H1 (cell line): ENCODE measurements at places on chromosomes 11 and 22.

- no peaks in the 10 kb centered on the region for H3K4me1 ChIP-seq
- H3K27ac ChIP-seq, result no peak overlapping the region
- no peak for DNase-seq
- no peaks in the 10 kb centered on the region for H3K36me3 ChIP-seq
These were observed 7.6 kb downstream of the OR56A1 start for GRCh38 chr11:6022956-6023355.

DNA sequence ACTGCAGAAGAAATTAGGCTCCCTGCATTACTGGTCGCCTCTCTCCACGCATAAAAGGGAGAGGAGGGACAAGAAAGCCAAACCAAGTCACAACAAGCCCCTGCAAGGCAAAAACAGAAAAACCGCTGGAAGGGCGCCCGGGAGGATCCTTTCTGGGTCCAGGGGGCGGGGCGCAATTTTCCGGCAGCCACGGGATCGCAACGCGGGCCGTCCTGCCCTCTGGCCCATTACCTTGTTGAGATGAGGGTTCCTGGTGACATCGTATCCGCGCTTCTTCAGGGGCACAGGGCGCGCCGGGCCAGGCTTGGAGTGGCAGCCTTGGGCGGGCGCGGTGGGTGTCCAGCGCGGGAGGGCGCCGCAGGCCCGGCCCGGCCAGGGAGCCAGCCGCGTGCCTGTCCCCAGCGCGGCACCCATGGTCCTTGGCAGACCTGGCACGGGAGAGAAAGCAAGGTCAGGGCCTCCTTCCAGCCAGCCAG lies 847 bp downstream of the ME3 start:
- peaks cover 26% of the 10 kb centered on the region for H3K27me3 ChIP-seq
- H3K4me1 ChIP-seq, result no peaks in the 10 kb centered on the region
- no peak overlapping the region for H3K27ac ChIP-seq
- peak; percentile 66 for DNase-seq

GRCh38 chr22:35539910-35540594 lies 579 bp upstream of the RASD2 start:
- H3K27ac ChIP-seq, result no peak overlapping the region
- H3K36me3 ChIP-seq, result no peaks in the 10 kb centered on the region
- H3K4me3 ChIP-seq, result peak overlapping the region; percentile 48
- H3K27me3 ChIP-seq, result no peaks in the 10 kb centered on the region

GRCh38 chr11:40241524-40242051 lies 1217.9 kb downstream of the LRRC4C start:
- no peaks in the 10 kb centered on the region for H3K27me3 ChIP-seq
- no peaks in the 10 kb centered on the region for H3K36me3 ChIP-seq
- no peak overlapping the region for H3K27ac ChIP-seq
- DNase-seq, result no peak
- no peaks in the 10 kb centered on the region for H3K4me1 ChIP-seq

GRCh38 chr11:10474551-10474950 lies 19.5 kb downstream of the AMPD3 start:
- no peaks in the 10 kb centered on the region for H3K27me3 ChIP-seq
- H3K36me3 ChIP-seq, result no peaks in the 10 kb centered on the region

DNA sequence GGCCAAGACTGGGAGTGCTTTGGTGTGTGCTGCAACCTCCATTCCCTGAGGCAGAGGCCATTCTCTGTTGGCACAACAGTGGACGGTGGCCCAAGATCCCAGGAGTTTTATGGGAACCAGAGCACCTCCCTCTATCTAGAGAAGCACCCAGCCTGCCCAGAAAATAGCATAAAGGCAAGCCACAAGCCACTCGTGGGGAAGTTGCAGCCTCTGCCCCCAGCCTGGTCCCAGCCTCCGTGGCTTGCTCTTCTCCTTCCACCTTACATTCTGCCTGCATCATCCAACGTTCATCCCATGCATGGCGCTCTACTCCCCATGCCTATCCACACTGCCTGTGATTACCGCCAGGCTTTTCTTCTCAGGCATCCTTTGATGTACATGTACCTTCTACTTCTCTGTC lies 15.8 kb downstream of the IL17RA start:
- no peak overlapping the region for H3K27ac ChIP-seq
- no peak for DNase-seq
- no peak overlapping the region for H3K4me3 ChIP-seq
- no peaks in the 10 kb centered on the region for H3K27me3 ChIP-seq
- H3K36me3 ChIP-seq, result no peaks in the 10 kb centered on the region

GRCh38 chr22:35230839-35231584 lies 26.3 kb upstream of the HMGXB4 start:
- no peaks in the 10 kb centered on the region for H3K36me3 ChIP-seq
- peaks cover 2% of the 10 kb centered on the region; the same call in 1 of the 2 replicates for H3K4me1 ChIP-seq
- DNase-seq, result no peak
- H3K4me3 ChIP-seq, result no peak overlapping the region

GRCh38 chr11:62593434-62594044 lies 2.2 kb upstream of the TUT1 start:
- H3K4me3 ChIP-seq, result no peak overlapping the region
- no peaks in the 10 kb centered on the region for H3K27me3 ChIP-seq
- H3K27ac ChIP-seq, result no peak overlapping the region
- H3K36me3 ChIP-seq, result peaks cover 36% of the 10 kb centered on the region
- peak; percentile 88 for DNase-seq

GRCh38 chr22:20244691-20245576 lies 23.2 kb downstream of the RTN4R start:
- DNase-seq, result no peak
- H3K4me3 ChIP-seq, result no peak overlapping the region
- no peaks in the 10 kb centered on the region for H3K36me3 ChIP-seq
- no peaks in the 10 kb centered on the region for H3K27me3 ChIP-seq
- peaks cover 49% of the 10 kb centered on the region for H3K4me1 ChIP-seq

DNA sequence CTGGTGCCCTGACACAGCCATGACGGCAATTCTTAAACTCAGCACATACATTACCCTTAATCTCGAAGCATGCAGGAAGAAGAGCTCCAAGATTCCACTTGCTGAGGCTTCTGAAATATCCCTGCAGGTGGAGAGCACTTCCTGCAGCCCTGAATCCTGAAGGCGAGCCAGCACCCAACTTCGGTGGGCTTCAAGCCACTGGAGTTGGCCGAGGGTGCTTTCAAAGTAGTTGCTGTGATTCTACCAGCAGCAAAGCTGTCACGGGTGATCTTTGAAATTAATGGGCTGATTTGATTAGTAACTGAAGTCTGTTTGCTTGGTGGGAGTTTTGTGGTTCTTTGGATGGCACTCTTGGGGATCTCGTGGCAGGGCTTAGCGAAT lies 9.0 kb upstream of the FTH1 start:
- peaks cover 16% of the 10 kb centered on the region for H3K4me1 ChIP-seq
- no peak overlapping the region for H3K27ac ChIP-seq
- H3K4me3 ChIP-seq, result no peak overlapping the region
- H3K27me3 ChIP-seq, result peaks cover 9% of the 10 kb centered on the region; the same call in 1 of the 2 replicates

- H3K36me3 ChIP-seq, result no peaks in the 10 kb centered on the region
- H3K4me1 ChIP-seq, result no peaks in the 10 kb centered on the region
- H3K27ac ChIP-seq, result no peak overlapping the region
- H3K4me3 ChIP-seq, result no peak overlapping the region
These were observed 6.1 kb downstream of the RHOD start for GRCh38 chr11:67062526-67063373.

GRCh38 chr11:72377596-72377995 lies 56.7 kb downstream of the CLPB start:
- H3K4me3 ChIP-seq, result no peak overlapping the region
- no peak overlapping the region for H3K27ac ChIP-seq
- H3K27me3 ChIP-seq, result no peaks in the 10 kb centered on the region

DNA sequence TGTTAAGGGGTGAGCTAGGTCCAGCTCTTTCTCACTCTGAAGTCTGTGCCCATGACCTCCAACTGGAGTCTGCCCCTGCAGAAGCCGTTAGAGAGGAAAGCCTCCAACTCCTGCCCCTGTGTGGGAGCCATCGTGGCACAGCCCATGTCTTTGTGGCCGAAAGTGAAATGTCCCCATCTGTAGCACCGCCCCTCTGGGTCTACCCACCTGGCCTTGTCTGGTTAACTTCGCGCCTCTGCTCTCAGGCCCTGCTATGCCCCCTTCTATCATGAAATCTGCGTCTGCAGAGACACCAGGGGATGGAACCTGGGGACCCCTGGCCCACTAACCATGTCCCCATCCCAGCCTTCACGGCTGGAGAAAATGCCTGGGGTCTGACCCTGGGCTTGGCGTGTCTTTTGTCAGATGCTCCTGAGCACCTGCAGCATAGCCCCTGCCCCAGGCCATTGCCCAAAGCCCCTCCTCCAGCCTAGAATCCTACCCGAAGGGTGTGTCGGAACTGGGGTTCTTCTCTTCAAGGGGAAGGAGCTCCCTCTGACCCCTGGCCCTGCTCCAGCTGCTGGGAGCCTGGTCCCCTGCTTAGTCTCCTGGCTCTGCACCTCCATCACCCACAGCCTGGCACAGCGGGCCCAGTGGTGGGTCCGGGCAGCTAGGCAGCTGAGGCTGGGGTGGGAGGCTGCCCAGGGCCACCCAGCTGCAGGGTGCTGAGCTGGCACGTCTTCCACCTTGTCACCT lies 35.8 kb upstream of the HMOX1 start:
- H3K27ac ChIP-seq, result no peak overlapping the region
- DNase-seq, result no peak
- H3K36me3 ChIP-seq, result no peaks in the 10 kb centered on the region; the same call in 1 of the 2 replicates
- no peaks in the 10 kb centered on the region for H3K27me3 ChIP-seq
- H3K4me1 ChIP-seq, result no peaks in the 10 kb centered on the region

DNA sequence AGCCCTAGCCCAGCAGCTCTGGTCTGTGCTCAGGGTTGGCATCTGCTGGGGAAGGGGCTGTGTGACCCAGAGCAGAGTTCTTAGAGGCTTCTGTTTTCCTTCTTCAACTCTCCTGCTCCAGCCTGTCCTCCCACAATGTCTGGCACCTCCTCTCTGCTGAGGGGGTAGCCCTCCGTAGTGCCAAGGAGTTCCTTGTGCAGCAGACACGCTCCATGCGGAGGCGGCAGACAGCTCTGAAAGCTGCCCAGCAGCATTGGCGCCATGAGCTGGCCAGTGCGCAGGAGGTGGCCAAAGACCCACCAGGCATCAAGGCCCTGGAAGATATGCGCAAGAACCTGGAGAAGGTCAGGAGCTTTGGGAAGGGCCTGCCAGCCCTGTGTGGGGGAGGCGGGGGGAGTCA lies 69.3 kb downstream of the CEP164 start:
- peaks cover 38% of the 10 kb centered on the region for H3K36me3 ChIP-seq
- no peak overlapping the region for H3K27ac ChIP-seq
- no peak for DNase-seq
- H3K4me1 ChIP-seq, result no peaks in the 10 kb centered on the region
- H3K4me3 ChIP-seq, result no peak overlapping the region

- no peak overlapping the region for H3K4me3 ChIP-seq
- DNase-seq, result peak; percentile 39
- H3K36me3 ChIP-seq, result no peaks in the 10 kb centered on the region
- H3K27me3 ChIP-seq, result peaks cover 10% of the 10 kb centered on the region
- peaks cover 4% of the 10 kb centered on the region; the same call in 1 of the 2 replicates for H3K4me1 ChIP-seq
- H3K27ac ChIP-seq, result no peak overlapping the region
These were observed 4.7 kb downstream of the RIBC2 start for GRCh38 chr22:45418056-45418769.

GRCh38 chr11:20046416-20046815 lies 113.9 kb downstream of the DBX1 start:
- no peak overlapping the region for H3K4me3 ChIP-seq
- H3K4me1 ChIP-seq, result peaks cover 28% of the 10 kb centered on the region
- no peak for DNase-seq
- H3K27ac ChIP-seq, result no peak overlapping the region
- peaks cover 30% of the 10 kb centered on the region for H3K36me3 ChIP-seq

DNA sequence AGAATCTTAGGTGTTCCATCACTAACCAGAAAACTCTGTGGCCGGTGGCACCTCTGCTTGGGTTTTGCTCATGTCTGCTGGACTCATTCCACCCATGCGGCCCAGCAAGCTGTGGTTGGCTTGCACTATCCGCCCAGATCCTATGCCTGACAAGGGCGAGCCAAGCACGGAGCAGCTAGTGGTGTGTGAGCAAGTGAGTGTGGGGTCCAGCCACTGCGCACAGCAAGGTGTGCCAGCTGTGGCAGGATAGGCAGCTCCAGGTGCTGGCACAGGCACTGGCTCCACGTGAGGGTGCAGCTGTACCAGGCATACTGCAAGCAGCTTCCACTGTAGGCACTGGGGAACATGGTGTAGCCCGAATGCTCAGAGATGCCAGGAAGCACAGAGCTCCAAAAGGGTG lies 813.7 kb upstream of the CNTN5 start:
- no peaks in the 10 kb centered on the region for H3K27me3 ChIP-seq
- H3K27ac ChIP-seq, result no peak overlapping the region
- no peaks in the 10 kb centered on the region for H3K36me3 ChIP-seq
- no peak for DNase-seq

- no peaks in the 10 kb centered on the region for H3K27me3 ChIP-seq
- no peak overlapping the region for H3K4me3 ChIP-seq
- H3K36me3 ChIP-seq, result peaks cover 67% of the 10 kb centered on the region
- no peak overlapping the region for H3K27ac ChIP-seq
- H3K4me1 ChIP-seq, result no peaks in the 10 kb centered on the region
- no peak for DNase-seq
These were observed 15.5 kb downstream of the DGCR8 start for GRCh38 chr22:20095521-20095920.

DNA sequence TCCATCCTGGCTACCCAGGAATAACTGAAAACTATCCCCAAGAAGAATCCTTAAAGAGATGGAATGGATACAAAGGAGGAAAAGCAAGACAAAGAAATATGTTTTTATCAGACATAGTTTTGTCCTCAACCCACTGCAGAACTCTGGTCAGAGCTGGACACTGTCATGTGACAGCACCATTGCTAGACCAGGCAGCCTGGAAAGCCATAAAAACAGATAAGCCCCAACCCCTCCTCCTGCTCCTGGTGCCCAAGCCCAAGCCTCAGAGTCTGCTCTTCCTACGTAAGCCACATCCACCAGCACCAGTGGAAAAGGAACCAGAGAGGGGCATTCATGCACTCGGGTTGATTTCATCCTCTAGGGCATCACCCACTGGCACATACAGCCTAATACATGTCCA lies 116.9 kb downstream of the TRIM29 start:
- H3K4me1 ChIP-seq, result peaks cover 22% of the 10 kb centered on the region
- H3K27ac ChIP-seq, result no peak overlapping the region
- no peaks in the 10 kb centered on the region for H3K27me3 ChIP-seq
- DNase-seq, result no peak
- no peaks in the 10 kb centered on the region for H3K36me3 ChIP-seq

- H3K27me3 ChIP-seq, result no peaks in the 10 kb centered on the region; the same call in 1 of the 2 replicates
- H3K27ac ChIP-seq, result no peak overlapping the region
- no peaks in the 10 kb centered on the region for H3K36me3 ChIP-seq
These were observed 177.1 kb upstream of the B3GAT1 start for GRCh38 chr11:134589129-134589528.
